ENCODE measurements at places on chromosomes 3 and 15.

DNA sequence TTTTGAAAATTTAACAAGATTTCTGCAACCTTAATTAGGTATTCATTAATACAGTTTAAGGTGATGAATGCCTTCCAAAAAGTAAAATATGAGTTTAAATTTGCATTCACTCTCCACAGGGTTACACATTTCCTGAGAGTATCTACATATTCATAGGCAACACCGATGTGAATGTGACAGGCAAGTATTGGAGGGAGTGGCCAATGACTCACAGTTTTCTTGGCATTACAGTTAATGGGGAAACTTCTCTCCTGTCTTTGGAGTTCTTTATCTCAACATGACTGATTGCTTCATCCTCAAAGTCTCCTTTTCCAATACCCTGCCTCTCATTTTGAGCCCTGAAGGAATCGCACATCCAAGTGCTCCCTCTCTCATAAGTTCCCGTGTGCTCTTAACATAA is 181.9 kb upstream of the CHL1 start:
- DNase-seq = no peak

GRCh38 chr3:81696090-81696489 is 65.4 kb downstream of the GBE1 start:
- no peak for DNase-seq

DNA sequence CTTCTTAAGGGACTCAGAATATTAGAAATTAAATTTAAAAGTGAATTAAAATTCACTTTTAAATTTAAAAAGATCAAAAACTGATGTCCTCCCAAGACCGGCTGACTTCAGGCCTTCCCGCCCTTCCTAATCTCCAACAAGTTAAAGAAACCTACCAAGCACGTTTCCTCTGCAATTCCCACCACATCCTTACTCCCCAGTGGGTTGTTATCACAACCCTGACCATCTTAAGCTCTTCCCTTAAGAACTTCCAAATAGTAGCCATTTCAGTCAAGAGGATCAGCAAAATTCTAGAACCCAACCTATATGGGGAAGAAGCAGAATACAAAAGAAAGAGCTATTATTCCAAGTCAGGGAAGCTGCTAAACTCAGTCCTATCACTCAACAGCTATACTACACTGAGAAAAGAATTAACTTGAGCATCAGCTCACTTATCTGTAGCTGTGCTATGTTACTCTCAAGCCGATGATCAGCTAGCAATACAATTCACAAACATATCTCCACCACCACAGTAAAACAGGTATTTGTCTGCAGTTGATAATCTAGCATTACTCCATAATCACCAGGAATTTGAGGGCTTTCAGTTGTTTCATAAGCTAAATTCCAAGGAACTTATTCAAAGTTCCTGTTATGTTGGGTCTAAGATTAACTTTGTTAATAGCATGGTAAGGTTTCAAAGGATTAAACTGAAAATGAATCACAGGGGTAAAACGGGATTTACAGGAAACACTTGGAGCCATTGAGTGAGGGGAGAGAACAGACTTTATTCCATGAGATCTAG is 14.3 kb downstream of the ABCC5 start:
- DNase-seq = peak; percentile 49

DNA sequence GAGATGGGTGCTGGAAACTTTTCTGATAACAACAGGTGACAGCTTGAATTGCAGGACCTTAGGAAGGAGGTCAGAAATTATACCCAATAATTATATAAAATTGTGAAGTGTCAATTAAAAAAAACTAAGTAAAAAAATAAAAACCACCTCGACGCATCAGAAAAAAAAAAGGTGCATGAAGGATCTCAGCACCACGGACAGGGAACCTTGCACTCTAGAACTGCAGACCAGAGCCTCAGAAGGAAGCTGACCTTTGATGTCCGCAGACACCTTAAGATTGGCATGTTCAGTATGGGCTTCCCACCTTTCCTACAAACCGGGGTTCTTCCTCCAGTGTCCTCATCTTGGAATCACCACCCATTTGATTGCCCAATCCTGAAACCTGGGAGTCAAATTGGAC is 60.9 kb downstream of the SCN10A start:
- DNase-seq = no peak

DNA sequence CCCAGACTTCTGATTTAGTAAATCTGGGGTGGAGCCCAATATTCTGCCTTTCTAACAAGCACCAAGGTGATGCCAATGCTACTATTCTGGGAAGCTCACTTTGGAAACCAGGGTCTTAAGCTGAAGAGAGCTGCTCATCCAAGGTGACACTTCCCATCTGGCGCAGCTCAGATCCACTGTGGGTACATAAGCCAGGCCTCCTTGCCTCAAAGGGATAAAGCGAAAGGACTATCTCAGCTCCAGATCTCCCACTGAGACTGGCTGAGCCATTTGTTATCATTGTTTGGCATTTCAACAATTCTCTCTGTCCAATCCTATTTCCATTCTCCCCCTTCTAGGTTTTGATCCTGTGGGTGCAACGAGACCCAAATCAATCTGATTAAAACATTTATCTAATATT is 323.8 kb downstream of the GBE1 start:
- no peak for DNase-seq

DNA sequence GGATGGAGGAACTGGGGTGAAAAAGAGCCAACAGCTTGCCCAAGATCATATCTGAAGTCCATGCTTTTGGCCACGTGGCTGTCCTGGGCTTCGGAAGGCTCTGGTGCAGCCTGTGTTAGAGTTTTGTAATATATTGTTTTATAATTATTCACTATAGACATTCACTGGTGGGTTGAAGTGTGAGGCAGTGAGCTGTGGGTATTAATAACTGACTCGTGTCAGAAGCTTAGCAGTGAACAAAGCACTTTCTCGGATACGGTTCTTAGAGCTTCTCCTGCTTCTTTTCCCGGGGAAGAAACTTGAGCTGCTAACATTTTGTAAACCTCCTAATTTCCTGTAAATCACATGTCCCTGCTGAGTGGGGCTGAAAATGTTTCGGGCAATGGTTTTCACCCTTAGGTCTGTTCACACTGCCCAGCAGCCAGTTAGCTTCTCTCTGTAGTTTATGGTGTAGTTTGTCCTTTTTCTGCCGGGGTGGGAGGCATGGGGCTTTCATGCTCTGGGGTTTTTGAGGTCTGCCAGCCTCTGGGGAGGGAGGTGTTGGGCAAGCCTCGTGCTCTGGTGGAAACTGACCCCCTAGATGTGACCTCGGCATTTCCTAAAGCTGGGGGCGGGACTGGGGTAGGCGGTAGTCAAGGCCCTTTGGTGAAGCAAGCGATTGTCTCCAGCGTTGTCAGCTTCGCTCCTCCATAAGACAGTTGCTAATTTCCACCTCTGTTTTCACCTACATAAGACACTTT is 1.7 kb downstream of the MRAS start:
- no peak for DNase-seq

DNA sequence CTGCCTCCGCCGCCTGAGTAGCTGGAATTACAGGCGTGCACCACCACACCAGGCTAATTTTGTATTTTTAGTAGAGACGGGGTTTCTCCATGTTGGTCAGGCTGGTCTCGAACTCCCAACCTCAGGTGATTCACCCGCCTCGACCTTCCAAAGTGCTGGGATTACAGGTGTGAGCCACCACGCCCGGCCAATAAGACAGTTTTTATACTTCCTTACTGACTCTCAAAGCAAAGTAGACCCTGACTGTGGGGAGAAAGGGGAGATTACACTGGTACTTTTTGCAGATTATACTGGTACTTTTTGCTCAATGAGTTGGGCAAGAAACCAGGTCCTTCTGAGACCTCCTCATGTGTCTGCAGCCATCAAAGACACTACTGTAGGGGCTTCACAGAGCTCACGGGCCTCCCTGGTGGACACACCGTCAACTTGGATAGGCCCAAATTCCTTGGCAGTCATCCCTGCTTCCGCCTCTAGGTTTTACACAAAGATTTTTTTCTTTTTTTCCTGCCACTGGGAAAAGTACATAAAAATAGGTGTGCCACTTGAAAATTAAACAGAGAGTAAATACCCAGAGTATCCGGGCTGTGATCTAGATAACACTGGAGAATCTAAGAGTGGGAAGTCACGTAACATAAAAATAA is 143.3 kb upstream of the WNT5A start:
- no peak for DNase-seq

GRCh38 chr3:82000773-82001172 is 239.3 kb upstream of the GBE1 start:
- no peak for DNase-seq

DNA sequence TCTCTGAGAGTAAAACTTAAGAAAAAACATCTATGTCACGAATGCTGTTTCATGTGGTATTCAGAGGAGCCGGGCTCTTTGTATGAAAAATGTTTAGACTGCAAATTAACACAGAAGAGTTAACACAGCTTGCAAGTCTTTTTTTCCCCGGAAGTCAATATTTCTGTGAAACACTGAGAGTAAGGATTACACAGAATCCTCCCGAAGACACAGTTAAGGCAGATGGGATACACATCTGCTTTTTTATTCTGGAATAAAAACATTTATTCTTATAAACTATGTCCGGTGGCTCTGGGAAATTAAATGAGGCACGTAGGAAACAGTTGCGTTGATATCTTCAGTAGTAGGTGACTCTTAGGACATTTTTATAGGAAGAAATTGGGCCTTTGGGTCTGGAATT is 180.6 kb downstream of the PTPRG start:
- no peak for DNase-seq

GRCh38 chr3:20873235-20873634 is 687.2 kb upstream of the SGO1 start:
- no peak for DNase-seq

- DNase-seq = no peak
These were observed 11.7 kb downstream of the BAHD1 start for GRCh38 chr15:40452296-40453090.

GRCh38 chr3:187167777-187168176 is 28.5 kb upstream of the RPL39L start:
- DNase-seq = no peak

- no peak for DNase-seq
These were observed 2.2 kb downstream of the MBNL1 start for GRCh38 chr3:152270937-152271336.

- no peak for DNase-seq
These were observed 1.6 kb upstream of the MEIS2 start for GRCh38 chr15:37101980-37102304.

GRCh38 chr3:21785765-21786437 is 34.9 kb upstream of the ZNF385D start:
- no peak for DNase-seq

GRCh38 chr3:110623571-110623970 is 448.0 kb upstream of the NECTIN3 start:
- DNase-seq = no peak

- DNase-seq = no peak
These were observed 18.1 kb upstream of the DOCK3 start for GRCh38 chr3:50656417-50657195.

- no peak for DNase-seq
These were observed 18.0 kb upstream of the DNAJC13 start for GRCh38 chr3:132399054-132399929.

DNA sequence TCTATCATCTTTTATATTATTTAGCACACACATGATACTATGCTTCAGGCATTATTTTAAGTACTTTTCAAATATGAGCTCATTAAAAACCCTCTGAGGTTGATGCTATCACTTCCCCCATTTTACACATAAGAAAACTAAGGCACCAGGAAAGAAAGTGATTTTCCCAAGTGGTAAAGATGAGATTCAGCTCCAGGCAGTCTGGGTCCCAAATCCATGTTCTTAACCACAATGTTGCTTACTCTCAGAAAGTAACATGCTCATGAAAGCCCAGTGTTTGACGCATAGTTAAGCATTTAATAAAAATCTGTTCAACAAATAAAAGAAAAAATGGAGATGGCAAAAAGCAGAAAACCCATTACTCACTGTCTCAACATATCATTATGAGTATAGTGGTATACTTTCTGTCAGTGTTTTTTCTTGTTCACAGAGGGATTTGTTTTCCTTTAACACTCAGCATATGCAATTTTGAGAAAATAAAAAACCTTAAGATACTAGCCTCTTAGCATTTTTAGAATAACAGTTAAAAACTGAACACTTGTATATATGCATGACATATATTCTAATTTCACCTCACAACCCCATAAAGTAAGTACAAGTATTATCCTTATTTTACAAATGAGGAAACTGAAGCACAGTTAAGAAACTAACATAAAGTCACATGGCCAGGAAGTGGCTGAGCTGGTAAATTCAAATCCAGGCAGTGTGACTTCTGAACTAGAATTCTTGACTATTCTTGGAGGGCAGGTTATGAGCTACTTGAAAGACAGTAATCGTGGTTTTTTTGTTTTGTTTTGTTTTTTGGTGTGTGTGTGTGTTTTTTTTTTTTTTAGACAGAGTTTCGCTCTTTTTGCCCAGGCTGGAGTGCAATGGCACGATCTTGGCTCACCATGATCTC is 10.4 kb downstream of the PEAK1 start:
- no peak for DNase-seq

DNA sequence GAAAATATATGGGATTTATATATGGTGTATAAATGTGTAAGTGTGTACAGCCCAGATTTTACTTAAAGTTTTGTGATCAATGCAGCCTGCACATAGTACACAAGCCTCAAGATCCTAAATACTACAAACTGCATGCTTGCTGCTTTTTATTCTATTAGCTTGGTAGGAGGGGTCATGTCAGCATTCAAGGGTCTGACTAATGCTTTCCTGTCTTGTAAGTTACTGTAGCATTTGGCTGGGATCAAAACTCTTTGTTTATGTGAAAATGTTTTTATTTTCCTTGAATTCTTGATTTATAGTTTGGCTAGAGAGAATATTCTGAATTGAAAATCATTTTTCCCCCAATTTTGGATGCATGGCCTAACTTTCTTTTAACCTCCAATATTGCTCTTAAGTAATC is 370.9 kb downstream of the NSUN3 start:
- no peak for DNase-seq

DNA sequence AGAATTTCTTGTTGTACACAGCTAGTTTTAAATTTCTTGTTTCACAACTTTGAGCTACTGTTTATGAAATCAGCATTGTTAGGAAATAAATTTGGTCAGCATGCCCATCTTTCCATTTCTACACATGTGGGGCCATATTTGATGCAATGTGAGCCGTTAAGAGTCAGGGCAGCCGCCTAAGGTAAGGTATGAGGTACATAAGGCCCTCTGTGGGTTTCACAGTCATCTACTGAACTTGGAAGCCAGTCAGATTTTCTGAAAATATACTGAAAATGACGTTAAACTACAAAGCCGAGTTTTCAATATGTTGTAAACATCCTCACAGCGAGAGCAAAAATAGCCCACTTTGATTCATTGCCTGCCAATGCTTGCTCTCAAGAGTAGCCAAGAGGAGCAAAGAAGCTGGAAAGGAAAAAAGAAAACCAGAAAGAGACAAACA is 94.7 kb upstream of the PDZRN3 start:
- DNase-seq = no peak

- no peak for DNase-seq
These were observed 18.6 kb upstream of the TRPC1 start for GRCh38 chr3:142705198-142705597.

DNA sequence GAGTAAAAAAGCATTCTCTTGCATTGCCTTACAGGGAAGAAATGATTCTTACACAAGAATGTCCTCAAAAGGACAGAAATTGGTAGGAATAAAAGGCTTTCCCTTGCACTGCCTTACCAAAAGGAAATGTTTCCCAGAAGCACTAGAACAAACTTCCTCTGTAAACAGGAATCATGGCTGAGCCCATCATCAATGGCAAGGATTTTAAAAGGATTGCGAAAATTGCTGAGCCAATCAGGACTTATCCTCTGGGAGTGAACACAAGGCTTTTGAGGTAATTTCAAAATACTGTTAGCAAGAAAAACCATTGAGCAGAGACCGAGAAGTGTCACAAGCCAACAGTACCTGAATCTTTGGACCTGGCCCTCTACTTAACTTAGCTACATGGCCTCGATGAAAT is 897.3 kb downstream of the ROBO1 start:
- no peak for DNase-seq

- no peak for DNase-seq
These were observed 200.6 kb downstream of the MYRIP start for GRCh38 chr3:40009991-40010390.
